ENCODE measurements at places on chromosomes 4 and X.

GRCh38 chrX:18045436-18045835, 175.2 kb downstream of the BEND2 start:
- no peak for DNase-seq

- no peak for DNase-seq
Observed at GRCh38 chr4:187077744-187078401, 354.2 kb upstream of the FAT1 start.

GRCh38 chrX:21905313-21905712, 35.2 kb upstream of the SMS start:
- DNase-seq: no peak

- DNase-seq: no peak
Observed at GRCh38 chrX:153807976-153808375, 13.5 kb downstream of the SSR4 start.

DNA sequence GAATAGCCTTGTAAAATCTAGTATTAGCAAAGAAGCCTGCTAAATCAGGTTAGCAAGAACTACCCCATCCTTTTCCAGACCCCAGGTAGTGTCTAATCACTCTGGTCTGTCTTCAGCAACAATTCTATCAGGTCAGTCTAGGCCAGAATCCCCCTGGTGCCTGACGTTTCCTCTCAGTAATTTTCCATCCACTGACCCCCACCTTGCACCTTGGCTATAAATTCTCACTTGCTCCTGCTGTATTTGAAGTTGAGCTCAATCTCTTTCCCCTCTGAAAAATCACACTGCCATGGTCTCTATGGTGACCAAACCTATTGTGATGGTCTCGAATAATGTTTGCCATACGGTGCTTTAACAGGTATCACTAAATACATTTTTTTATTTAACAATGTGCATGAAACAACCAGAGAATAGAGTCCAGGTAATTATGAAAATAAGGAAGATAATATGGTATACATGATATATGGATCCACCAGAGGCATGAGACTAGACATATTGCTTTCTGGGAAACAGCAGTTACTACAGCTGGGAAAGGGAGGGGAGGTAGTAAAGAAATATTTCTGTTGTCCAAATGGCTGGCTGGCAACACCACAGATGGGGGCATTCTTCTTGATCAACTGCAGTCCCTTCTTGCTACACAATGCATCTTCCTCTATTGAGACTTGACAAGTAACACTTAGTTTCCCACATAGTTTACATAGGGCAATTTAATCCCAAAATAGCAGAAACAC, 33.8 kb downstream of the CXCL1 start:
- DNase-seq: no peak

Data from stimulated activated CD8-positive, alpha-beta memory T cell treated with anti-CD3 and anti-CD28 coated beads, Interleukin-4, amount 100 ng/mL, for 4 hours (primary cell).